A673 (cell line): ENCODE measurements at places on chromosomes 7 and 10.
A peak's percentile ranks its signal among the peaks of the same experiment; 100 is the strongest.

GRCh38 chr10:96714031-96714590, 6.2 kb downstream of the PIK3AP1 start:
- H3K27ac ChIP-seq, result no peak overlapping the region
- no peak for DNase-seq
- no peaks in the 10 kb centered on the region for H3K27me3 ChIP-seq
- no peak overlapping the region for H3K4me3 ChIP-seq

GRCh38 chr7:31729195-31729804, 42.3 kb downstream of the PPP1R17 start:
- no peak overlapping the region for H3K27ac ChIP-seq
- no peaks in the 10 kb centered on the region for H3K36me3 ChIP-seq
- H3K4me3 ChIP-seq, result no peak overlapping the region
- peak; percentile 14 for DNase-seq
- H3K27me3 ChIP-seq, result no peaks in the 10 kb centered on the region

DNA sequence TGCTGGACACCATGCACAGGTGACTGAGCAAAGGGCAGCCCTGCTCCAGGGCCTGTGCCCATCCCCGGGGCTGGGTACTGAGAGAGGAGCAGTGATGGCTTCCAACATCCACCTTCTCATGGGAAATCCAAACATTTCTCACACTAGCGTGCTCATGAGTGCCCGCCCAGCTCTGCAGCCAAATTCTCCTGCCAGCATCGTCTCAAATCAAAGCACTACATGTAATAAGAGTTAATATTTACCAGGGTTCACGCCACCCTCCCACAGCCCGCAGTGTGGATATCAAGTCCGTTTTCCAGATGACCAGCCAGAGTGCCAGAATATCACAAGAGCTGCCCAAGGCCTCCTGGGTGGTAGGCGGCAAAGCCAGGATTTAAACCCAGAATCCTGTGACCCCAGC, 12.1 kb downstream of the IL15RA start:
- no peaks in the 10 kb centered on the region for H3K4me1 ChIP-seq
- no peaks in the 10 kb centered on the region for H3K27me3 ChIP-seq
- DNase-seq, result no peak

- DNase-seq, result no peak
- H3K36me3 ChIP-seq, result no peaks in the 10 kb centered on the region
- H3K27ac ChIP-seq, result no peak overlapping the region
- H3K27me3 ChIP-seq, result no peaks in the 10 kb centered on the region
These were observed 33.6 kb downstream of the CNTNAP2 start for GRCh38 chr7:146150153-146150552.

GRCh38 chr7:1946773-1947450, 276.8 kb downstream of the ELFN1 start:
- no peaks in the 10 kb centered on the region for H3K27me3 ChIP-seq
- no peak overlapping the region for H3K4me3 ChIP-seq
- no peaks in the 10 kb centered on the region for H3K4me1 ChIP-seq
- H3K36me3 ChIP-seq, result no peaks in the 10 kb centered on the region
- no peak overlapping the region for H3K27ac ChIP-seq
